ENCODE measurements at places on chromosomes 3 and 15.
A peak's percentile ranks its signal among the peaks of the same experiment; 100 is the strongest.

DNA sequence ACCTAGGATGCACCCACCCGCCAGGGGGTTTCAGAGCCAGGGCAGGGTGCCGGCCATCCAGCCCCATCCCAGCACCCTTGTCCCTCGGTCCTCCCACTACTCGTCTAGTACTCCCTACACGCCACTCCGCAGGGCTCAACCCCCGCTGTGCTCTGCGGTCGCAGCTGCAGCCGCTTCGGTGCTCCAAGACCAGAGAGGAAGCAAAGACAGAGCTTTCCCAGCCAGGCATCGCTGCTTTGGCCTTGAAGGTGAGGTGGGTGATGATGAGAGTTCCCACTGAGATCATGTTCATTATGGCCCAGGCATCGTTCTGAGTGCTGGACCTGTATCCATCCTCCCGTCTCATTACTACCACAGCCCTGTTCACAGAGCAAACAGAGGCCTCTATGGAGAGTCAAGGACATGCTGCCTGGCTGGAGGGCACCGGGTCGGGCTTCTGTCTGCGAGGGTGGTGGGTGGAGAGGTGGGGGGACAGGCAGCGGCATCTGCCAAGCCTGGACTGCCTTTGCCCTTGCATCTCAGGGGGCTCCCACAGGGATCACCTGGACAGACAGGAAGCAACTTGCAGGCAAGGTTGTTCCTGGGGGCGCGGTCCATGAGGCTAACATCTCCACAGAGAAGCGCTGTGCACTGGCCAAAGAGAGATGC, 66.9 kb downstream of the KLF13 start:
- no peak for DNase-seq

DNA sequence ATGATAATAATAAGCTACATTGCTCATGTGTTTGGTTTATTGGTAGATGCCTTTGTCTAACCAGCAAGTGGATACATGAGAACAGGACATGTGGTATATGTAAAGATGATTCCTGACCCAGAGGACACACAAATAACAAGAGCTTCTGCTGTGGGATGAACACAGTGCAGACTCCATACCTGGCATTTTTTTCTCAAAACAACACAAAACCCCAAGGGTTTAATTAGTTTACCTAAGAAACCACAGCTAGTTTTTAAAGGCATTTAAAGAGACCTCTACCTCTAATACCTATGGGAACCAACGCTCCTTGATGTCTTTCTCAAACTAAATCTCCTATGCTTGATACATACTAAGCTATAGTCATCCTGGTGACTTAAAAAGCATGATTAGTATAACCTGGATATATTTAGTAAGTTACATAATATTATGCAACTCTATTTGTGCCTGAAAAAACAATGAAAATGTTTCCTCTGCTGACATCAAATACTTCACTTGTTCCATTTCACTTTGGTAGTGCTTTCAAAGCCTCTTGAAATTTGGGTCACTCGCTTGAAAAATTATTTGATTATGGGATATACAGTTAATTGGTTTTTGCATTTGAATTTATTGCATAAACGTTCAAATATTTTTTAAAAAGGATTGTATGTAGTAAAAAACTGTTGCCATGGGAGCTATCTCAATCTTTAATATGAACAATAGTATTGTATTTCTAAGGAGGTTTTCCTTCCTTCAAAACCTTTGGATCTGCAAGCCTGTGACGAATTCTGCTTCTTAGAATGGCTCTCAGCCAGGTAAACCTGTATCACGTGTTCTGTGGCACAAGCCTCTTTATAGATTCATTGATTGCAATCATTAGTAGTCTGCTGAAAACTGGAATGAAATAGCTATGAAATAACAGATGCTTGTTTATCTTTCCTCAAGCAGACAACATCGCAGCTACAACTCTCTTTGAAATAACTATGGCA, 233.0 kb upstream of the KCNMB2 start:
- DNase-seq, result no peak

- DNase-seq, result no peak
These were observed 244.4 kb downstream of the UACA start for GRCh38 chr15:70519004-70519365.

- no peak for DNase-seq
These were observed 332.8 kb downstream of the NLGN1 start for GRCh38 chr3:173730391-173730790.

GRCh38 chr3:12752809-12753208, 6.2 kb downstream of the TMEM40 start:
- no peak for DNase-seq

DNA sequence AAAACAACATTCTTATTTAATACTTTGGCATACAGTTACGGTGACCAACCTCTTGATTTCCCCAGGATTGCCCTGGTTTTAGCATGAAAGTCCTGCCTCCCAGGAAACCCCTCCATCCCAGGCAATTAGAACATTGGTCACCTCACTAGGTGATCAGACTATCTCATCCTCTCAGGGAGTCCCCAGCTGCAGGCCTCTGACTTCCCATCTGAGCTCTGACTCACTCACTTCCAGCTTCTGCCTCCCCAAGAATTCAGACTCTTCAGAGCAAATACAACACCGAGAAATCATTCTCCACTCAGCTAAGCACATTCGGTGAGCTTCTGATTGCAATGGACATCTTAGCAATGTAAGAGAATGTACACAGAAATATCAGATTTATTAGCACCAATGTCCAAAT, 92.4 kb upstream of the HES1 start:
- no peak for DNase-seq

DNA sequence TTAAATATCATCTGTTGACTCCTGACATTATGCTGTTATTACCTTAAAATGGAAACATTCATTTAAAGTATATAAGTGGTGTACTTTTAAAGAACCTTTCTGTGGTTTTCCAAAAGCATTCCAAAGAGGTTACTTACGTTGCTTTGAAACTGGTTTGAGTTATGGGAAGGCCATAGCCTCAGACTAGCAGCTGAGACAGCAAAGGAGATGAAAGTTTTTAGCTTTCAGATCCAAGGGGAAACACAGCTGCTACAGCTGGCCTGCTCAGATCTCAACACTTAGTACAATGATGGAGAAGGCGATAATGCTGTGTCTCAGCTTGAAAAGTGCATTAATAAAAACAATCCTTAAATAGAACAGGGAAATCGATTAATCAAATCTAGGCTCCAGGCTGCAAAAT, 921.1 kb downstream of the ROBO1 start:
- no peak for DNase-seq

DNA sequence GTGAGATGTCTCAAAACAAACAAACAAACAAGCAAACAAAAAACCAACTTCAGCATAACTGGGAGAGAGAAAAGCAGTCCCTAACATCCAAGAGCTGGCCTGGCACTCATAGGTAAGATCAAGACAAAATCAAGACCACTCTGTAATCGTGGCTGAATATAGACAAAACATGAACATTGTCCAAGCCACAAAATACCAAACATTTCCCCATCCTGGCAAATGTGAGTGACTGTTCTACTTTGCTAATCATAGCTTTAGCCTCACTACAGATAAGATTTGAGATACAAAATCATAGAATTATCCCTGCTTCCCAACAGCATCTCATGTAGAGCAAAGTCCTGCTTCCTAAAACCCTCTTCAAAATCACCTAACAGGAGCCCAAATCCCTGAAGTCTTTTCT, 116.7 kb upstream of the PRTG start:
- DNase-seq, result no peak

GRCh38 chr3:187256051-187256616, 35.4 kb downstream of the MASP1 start:
- no peak for DNase-seq

- no peak for DNase-seq
These were observed 122.9 kb downstream of the NSUN3 start for GRCh38 chr3:94185753-94186152.

GRCh38 chr15:91118817-91119590, 18.9 kb downstream of the SV2B start:
- DNase-seq, result no peak

DNA sequence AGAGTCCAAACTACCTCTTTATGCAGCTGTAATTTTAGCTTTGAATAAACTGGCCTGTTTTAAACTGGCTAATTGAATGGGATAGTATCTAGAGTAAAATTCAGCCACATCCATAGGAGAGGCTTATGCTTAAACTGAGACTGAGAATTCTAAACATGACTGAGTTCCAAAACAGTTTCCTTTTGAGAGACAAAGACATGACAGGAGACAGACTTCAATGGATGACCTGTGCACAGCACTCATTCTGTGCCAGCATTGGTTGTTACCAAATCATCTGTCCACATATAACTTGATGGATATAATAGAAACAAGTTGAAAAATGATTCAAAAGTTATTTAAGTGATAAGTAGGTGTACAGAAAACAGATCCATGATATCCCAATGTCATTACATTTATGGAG, 20.9 kb downstream of the IL12A start:
- DNase-seq, result no peak

- DNase-seq, result peak; percentile 31
These were observed 23.4 kb upstream of the MAP4 start for GRCh38 chr3:48039487-48040190.

- DNase-seq, result no peak
These were observed 52.2 kb downstream of the SATB1 start for GRCh38 chr3:18372786-18373405.

DNA sequence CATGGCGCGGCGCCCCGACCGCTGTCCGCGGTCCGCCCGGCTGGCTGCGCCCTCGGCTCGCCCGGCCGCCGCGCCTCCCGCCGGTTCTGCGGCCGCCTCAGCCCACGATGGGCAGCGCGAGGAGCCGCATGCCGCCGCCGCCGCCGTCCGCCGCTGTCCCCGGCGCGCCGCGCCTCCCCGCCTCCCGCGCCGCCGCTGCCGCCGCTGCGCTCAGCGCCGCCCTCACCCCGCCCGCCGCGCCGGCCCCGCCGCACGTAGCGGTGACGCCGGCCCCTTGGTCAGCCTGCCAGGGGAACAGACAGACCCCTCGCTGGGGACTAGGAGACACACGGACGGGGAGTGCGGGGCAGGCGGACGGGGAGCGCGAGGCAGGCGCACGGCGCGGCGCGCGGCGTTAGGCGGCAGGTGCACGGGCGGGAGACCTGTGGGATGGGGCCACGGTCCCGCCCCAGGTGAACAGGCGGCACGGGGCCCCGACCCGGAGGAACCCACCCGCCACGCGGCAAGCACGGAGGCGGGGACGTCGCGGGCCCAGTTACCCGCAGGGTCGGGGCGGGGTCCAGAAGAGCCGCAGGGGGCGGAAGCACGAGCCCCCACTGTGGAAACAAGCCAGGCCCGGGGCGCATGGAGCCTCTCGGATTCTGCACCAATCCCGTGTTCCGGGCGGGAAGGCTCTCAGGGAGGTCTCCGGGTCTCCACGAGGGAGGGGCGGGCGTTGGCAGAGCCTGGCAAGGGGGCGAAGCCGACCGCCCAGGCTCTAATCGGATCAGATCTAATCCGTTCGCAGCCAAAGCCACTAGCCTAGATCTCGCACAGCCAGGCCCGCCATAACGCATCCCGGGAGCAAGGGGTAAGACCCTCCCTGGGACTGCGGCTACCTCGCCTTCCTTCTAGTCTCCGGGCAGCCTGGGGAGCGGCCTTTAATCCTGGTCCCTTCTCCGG, at the start of gene CSPG5:
Gene CSPG5, minus strand, starts transcription at position 175 of the 942 bp plus-strand sequence. Its CDS starts 172 bp downstream, at position 3.
- peak; percentile 30 for DNase-seq

- DNase-seq, result no peak
These were observed 427.1 kb upstream of the FRG2C start for GRCh38 chr3:75237053-75237452.

All from LoVo (cell line).